ENCODE measurements at places on chromosomes 5 and 9. TPM values are rescaled to one million over a fixed set of nuclear protein-coding genes. Genes with fewer than 3 reads are reported as not detected.

FOXD1 gene
- 3.4 TPM for total RNA-seq

CTNNA1 gene
- total RNA-seq: 297 TPM

FAM163B gene
- total RNA-seq: 14.2 TPM

SIT1 gene
- 1.1 TPM for total RNA-seq

DMRT1 gene
- not detected for total RNA-seq

PCDHGC5 gene
- 3.8 TPM for total RNA-seq

PRDM12 gene
- not detected for total RNA-seq

ANKRD34B gene
- total RNA-seq: not detected

KIF27 gene
- total RNA-seq: 4.8 TPM

SOHLH1 gene
- total RNA-seq: not detected

PRKAA1 gene
- total RNA-seq: 42.5 TPM

FBXL7 gene
- total RNA-seq: 28.5 TPM

DNA sequence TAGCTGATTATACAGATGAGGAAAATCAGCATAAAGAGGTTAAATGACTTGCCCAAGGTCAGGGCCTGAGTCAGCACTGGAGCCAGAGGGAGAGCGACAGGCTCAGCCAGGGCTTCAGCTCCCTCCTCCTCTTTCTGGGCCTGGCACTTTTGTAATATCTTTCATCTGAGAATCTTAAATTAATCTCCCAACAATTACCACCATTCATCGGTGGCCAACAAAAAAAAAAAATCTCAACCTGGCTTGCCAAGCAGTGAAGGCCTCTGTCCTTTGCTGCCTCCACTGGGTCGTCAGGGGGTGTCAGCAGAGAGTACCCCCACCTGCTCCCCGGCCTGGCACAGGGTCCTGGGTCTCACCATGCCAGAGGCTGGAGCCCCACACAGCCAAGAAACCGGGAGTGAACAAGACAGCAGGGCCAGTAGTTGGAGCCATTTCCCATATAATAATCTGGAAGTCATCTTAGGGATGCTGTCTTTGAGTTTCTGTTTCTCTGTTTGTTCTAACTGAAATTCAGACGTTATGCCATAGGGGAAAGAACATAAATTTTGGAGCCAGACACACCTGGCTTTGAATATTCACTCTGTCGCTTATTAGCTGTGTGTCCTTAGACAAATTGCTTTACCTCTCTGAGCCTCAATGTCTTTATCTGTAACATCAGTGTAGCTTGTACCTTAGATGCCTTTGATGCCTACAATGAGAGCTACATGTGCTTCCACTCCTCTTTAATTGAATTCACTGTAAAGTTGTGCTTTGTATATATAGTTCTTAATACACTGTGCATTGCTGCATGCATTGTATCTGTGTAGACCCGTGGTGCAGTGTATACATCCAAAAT is 299.9 kb upstream of the MSX2 start:
- H3K4me1 ChIP-seq: no peaks in the 10 kb centered on the region
- H3K4me3 ChIP-seq: no peak overlapping the region
- no peaks in the 10 kb centered on the region for H3K27me3 ChIP-seq
- no peaks in the 10 kb centered on the region for H3K36me3 ChIP-seq
- no peak overlapping the region for H3K27ac ChIP-seq

- H3K27me3 ChIP-seq: no peaks in the 10 kb centered on the region
- no peak for DNase-seq
- peaks cover 64% of the 10 kb centered on the region for H3K36me3 ChIP-seq
- H3K4me1 ChIP-seq: no peaks in the 10 kb centered on the region
- no peak overlapping the region for H3K27ac ChIP-seq
- no peak overlapping the region for H3K4me3 ChIP-seq
These were observed 21.5 kb downstream of the SKP2 start for GRCh38 chr5:36173426-36173825.

GRCh38 chr5:78979909-78980308 is 5.2 kb downstream of the ARSB start:
- H3K27ac ChIP-seq: no peak overlapping the region
- no peak overlapping the region for H3K4me3 ChIP-seq
- H3K27me3 ChIP-seq: no peaks in the 10 kb centered on the region
- no peak for DNase-seq
- no peaks in the 10 kb centered on the region for H3K36me3 ChIP-seq

DNA sequence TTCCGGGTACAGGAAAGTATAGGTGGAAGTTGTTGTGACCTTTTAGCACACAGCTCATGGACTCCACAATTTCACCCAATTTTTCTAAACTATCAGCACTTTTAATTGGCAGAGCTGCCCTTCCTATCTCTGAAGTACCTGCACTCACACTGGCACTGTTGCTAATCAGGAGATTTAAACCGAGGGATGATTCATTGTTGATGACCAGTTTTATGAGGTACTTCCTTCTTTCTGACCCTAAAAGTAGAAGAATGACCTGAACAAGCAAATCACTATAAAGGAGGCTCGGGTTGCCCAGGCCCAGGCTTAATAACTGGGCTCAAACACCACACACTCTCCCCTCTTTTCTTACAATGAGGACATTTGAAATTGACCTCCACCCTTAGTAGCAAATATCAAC is 105.9 kb downstream of the KCNN2 start:
- H3K36me3 ChIP-seq: no peaks in the 10 kb centered on the region
- H3K27ac ChIP-seq: no peak overlapping the region
- DNase-seq: no peak
- H3K4me3 ChIP-seq: no peak overlapping the region
- no peaks in the 10 kb centered on the region for H3K27me3 ChIP-seq
- peaks cover 12% of the 10 kb centered on the region for H3K4me1 ChIP-seq

DNA sequence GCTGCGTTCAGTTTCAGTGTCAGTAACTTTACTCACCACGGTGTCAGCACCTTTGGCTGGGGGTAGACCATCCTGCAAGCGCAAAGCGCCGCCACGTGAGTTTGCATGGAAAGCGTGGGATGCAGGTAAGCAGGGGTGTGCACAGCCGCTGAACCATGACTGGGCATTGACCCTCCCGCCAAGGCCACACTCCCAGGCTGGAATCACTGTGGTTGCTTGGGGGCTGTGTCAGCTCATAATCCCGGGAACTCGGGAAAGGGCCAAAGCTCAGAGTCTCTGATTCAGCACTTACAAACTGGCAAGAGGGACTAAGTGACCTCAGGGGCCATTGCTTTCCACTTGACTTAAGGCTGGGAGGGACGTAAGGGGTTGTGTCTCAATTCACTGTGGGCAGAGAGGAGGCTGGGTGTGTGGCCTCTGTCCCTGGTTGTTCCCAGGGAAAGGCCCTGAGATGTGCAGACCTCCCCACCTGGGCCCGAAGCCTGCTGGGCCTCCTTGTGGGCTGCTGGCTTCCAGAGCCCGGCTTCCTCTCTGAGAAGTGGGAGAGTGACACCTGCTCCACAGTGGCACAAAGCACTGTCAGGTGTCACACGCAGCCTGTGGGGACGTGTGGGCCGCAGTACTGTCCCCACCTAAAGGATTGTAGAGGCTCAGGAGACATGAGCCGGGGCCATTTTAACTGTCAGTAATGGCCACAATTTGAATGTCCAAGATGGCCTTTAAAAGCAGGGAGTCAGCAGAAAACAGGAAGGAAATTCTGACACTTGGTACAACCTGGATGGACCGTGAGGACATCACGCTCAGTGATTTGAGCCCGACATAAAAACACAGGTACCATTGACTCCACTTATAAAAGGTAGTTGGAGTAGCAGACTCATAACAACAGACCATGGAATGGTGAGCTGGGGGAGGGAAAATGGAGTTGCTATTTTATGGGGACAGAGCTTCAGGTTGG is 16.7 kb downstream of the ABO start:
- peak; percentile 72 for DNase-seq
- H3K4me1 ChIP-seq: peaks cover 5% of the 10 kb centered on the region
- H3K27ac ChIP-seq: peak overlapping the region; percentile 58
- no peak overlapping the region for H3K4me3 ChIP-seq

DNA sequence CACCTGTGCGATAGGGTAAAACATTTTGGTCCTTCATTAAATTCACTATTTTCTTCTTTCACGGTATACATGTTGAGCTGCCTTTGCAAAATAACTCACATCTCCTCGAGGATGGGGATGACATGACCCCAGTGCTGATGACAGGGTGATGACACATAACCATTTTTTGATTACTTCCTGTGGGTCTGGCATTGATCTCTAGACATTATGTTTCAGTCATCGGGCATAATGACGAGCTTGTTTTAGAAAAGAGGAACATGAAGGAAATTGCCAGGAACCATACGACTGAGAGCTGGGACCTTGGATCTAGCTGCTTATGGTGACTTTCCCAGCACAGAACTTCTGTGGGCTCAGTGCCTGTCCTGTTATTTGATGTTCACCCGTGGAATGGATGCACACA is 25.2 kb downstream of the COL5A1 start:
- no peak overlapping the region for H3K27ac ChIP-seq
- H3K27me3 ChIP-seq: no peaks in the 10 kb centered on the region
- no peak for DNase-seq
- no peak overlapping the region for H3K4me3 ChIP-seq

DNA sequence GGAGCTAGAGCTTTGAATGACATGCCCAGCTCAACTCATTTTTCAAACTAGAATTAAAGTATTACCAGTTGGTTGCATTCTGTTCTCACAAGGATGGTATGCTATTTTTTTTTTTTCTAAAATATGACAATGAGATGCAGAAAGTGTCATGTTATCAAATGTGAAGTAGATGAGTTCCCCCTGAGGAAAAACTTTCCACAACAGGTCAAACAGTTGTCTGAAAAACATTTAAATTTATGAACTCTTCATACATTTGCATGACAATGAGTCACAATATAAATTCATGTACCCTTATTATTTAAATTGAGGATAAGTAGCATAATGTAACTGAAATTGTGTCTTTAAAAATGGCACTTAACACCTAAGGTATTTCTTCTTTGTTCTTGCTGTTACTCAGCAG is 1720.5 kb upstream of the NUDT12 start:
- H3K27me3 ChIP-seq: no peaks in the 10 kb centered on the region
- H3K4me3 ChIP-seq: no peak overlapping the region
- H3K36me3 ChIP-seq: no peaks in the 10 kb centered on the region
- no peak overlapping the region for H3K27ac ChIP-seq

DNA sequence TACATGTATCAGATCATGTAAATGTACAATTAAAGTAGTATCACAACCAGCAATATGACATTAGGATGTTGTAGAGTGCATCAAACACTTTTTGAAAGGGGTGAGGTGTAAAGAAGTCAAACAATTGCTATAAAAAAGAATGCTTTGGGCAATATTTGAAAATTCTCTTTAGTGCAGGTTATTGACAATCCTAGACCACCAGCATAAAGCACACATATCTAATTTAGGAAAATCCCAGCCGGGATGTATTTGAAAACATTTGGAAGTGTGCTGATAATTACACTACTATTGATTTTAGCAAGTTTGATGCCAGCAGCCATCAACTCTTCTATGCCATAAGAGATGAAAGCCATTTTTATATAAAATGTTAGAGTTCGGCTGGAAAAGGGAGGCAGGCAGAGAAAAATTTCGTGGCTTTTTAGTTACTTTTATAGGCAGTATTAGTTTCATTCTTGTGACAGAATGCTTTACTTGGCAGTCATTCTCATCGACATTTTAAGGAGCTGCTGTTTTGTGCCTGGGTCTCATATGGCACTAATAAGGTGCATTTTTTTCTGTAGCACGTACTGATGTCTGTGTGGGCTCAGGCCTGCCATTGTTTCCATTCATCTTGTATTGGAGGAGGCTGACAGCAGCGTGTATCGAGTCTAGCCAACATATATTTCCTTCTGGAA is 285.7 kb downstream of the AOPEP start:
- H3K4me3 ChIP-seq: no peak overlapping the region
- DNase-seq: no peak
- peaks cover 19% of the 10 kb centered on the region for H3K4me1 ChIP-seq
- H3K36me3 ChIP-seq: peaks cover 28% of the 10 kb centered on the region

- DNase-seq: no peak
- H3K36me3 ChIP-seq: no peaks in the 10 kb centered on the region
- H3K4me3 ChIP-seq: no peak overlapping the region
- peaks cover 28% of the 10 kb centered on the region for H3K4me1 ChIP-seq
- no peaks in the 10 kb centered on the region for H3K27me3 ChIP-seq
These were observed 50.0 kb upstream of the RNU6ATAC start for GRCh38 chr9:134214386-134214765.

DNA sequence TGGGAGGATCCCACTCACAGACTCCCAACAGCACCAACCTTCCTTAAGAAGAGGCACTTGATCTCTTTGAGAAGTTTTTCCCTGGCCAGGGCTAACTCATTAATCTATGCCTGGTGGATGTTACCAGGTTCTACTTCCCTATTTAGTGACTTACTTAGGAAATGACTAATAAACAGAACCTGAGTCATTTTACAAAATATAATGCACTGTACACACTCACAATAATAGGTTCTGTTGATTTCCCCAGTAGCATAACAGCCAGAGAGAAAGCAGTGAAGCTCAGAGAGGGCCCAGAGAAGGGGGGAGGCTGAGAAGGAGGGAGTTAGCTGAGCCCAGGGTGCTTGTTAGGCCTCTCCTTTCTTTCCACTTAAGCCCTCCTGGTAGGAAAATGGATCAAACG is 27.1 kb downstream of the FRMD3 start:
- H3K4me1 ChIP-seq: no peaks in the 10 kb centered on the region
- no peak overlapping the region for H3K4me3 ChIP-seq
- no peak for DNase-seq
- no peaks in the 10 kb centered on the region for H3K27me3 ChIP-seq

- H3K4me1 ChIP-seq: peaks cover 7% of the 10 kb centered on the region
- no peaks in the 10 kb centered on the region for H3K27me3 ChIP-seq
- DNase-seq: no peak
- no peak overlapping the region for H3K27ac ChIP-seq
- H3K36me3 ChIP-seq: no peaks in the 10 kb centered on the region
- H3K4me3 ChIP-seq: no peak overlapping the region
These were observed 127.1 kb upstream of the ICE1 start for GRCh38 chr5:5295351-5295750.

DNA sequence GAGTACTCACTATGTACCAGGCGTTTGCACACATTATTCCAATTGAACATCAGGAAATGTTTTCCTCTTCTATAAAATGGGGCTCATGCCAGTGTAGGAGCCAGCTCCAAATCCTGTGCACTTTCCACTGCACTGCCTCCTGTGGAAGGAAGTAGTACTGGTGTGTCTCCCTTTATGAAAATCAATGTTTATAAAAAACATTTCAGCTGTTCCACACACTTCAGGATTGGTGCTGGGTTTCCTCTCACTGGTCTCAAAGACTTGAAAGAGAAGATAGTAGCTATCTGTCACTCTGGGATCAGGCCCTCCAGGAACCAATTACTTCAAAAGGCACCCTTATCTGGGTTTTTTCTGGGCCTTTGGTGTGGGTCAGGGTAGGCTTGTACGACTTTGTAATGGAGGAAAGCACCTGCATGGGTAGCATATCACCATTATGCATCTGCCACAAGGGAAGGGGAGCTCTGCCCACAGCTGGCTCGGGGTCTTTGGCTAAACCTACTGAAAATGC is 32.5 kb downstream of the RAB14 start:
- no peak overlapping the region for H3K27ac ChIP-seq
- no peaks in the 10 kb centered on the region for H3K4me1 ChIP-seq
- H3K27me3 ChIP-seq: no peaks in the 10 kb centered on the region
- H3K36me3 ChIP-seq: peaks cover 68% of the 10 kb centered on the region

GRCh38 chr9:5838884-5839571 is 6.1 kb upstream of the ERMP1 start:
- no peaks in the 10 kb centered on the region for H3K36me3 ChIP-seq
- H3K4me1 ChIP-seq: peaks cover 29% of the 10 kb centered on the region
- H3K27ac ChIP-seq: peak overlapping the region; percentile 25
- peak; percentile 77 for DNase-seq
- H3K4me3 ChIP-seq: no peak overlapping the region
- no peaks in the 10 kb centered on the region for H3K27me3 ChIP-seq

- no peak for DNase-seq
- H3K27me3 ChIP-seq: peaks cover 2% of the 10 kb centered on the region
- H3K4me1 ChIP-seq: no peaks in the 10 kb centered on the region
- no peak overlapping the region for H3K27ac ChIP-seq
- no peaks in the 10 kb centered on the region for H3K36me3 ChIP-seq
- no peak overlapping the region for H3K4me3 ChIP-seq
These were observed 74.1 kb downstream of the PSAT1 start for GRCh38 chr9:78370991-78371390.

All from adrenal gland (tissue), 19 donors.